ENCODE measurements at places on chromosomes 7 and 10. TPM values are rescaled to one million over a fixed set of nuclear protein-coding genes. Genes with fewer than 3 reads are reported as not detected.

NHLRC2 gene
- 4.3 TPM for polyA plus RNA-seq

- DNase-seq = no peak
Measured at GRCh38 chr7:15757041-15758000, 70.8 kb upstream of the MEOX2 start.

VWDE gene
- polyA plus RNA-seq = 2.5 TPM

GRCh38 chr7:41629711-41630111 lies 73.2 kb downstream of the INHBA start:
- DNase-seq = no peak

GRCh38 chr7:1679326-1679965 lies 9.4 kb downstream of the ELFN1 start:
- no peak for DNase-seq

FAM131B gene
- 0.09 TPM for polyA plus RNA-seq

NOS3 gene
- polyA plus RNA-seq = 12.5 TPM

PLEKHS1 gene
- 17.2 TPM for polyA plus RNA-seq

DNA sequence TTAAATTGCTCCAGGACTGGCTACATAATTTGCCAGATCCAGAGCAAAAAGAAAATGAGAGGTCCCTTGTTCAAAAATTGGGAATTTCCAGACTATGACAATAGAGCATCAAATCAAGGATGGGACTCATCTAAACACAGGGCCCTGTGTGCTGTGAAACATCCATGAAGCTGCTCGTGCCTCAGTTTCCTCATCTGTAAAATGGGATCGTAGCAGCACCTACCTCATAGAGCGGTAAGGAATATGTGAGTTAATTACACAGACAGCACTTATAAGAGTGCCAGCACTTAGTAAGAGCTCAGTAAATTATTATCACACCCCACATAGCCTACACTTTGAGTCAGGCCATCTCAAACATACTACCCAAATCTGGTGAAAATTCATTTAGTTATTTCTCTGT lies 135.9 kb upstream of the RHEB start:
- no peak for DNase-seq

- no peak for DNase-seq
Measured at GRCh38 chr10:24418532-24418931, 209.6 kb downstream of the KIAA1217 start.

- DNase-seq = no peak
Measured at GRCh38 chr7:29607889-29608288, 44.3 kb downstream of the PRR15 start.

GRCh38 chr10:116848944-116849247 lies 403 bp upstream of the ENO4 start:
- peak; percentile 17 for DNase-seq

FAM221A gene
- polyA plus RNA-seq = 13.0 TPM

GRCh38 chr10:132938472-132939339 lies 3.7 kb downstream of the CFAP46 start:
- DNase-seq = no peak

DNA sequence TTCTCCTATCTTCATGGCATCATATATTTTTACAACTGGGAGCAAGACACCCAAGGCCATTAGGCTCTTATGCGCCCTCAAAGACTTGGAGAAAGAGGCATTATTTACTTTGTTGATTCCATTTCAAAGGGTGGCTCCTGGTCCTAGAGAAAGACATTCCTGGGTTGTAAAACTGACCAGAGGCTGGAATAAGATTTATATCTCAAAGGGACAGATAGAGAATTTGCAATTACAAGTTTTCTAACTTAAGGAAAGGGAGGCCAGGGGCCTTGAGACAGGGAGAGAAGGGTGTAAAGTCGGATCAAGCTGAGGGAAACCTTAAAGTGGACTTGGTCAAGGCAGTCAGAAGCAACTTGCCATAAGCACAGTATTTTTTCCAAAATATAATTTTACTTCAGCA lies 1086.0 kb downstream of the SORCS3 start:
- DNase-seq = no peak

GRCh38 chr10:125064681-125065492 lies 95.5 kb downstream of the CTBP2 start:
- no peak for DNase-seq

DNA sequence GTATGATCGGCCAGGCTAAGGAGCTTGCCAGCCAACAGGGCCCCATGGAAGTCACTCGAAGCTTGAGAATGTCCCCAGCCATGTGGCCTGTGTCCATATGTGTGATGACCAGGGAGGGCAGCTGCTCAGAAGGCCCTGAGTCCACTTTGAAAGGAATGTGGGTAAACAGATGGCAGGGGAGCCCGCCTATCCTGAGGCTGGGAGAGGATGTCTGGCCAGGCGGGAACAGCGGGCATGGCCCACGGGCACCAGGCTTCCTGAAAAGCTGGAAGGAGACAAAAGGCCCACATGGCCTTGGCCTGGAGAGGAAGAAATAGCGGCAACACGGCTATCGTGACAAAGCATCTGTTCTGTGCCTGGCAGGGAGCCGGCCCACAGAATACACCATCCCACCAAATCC lies 137.9 kb upstream of the PPIF start:
- no peak for DNase-seq

DNA sequence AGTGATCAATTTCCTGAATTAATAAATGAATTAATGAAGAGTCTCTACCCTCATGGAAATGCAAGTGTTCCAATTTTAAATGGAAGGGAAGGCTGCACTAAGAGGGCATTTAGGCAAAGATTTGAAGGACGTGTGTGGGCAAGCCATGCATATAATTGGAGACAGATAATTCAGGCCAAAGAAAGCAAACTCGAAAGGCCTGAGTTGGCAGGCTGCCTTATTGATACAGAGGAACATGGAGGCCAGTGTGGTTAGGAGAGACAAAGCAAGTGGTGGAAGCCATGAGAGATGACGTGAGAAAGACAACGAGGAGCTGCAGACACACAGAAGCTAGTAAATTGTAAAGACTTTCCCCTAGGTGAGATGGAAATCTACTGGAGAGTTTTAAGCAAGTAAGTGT lies 15.4 kb upstream of the PCLO start:
- no peak for DNase-seq

DNA sequence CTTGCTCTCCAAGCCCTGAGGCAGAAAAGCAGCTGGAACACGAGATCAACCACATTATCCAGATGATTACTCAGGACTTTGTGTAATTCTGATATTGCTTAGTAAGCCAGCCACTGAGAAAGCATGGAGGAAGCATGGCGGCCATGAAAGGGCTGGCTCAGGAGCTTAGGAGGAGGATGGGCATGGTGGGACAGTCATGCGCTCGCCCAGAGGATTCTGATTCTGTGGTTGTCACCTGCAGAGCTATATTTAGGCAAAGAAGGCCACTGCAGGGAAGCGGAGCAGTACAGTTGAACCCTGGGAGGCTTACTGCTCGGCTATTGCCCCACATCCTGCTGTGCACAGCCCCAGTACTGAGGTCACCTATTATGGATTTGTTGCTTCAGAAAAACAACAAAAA lies 128.8 kb upstream of the DNAJB12 start:
- DNase-seq = no peak

DNA sequence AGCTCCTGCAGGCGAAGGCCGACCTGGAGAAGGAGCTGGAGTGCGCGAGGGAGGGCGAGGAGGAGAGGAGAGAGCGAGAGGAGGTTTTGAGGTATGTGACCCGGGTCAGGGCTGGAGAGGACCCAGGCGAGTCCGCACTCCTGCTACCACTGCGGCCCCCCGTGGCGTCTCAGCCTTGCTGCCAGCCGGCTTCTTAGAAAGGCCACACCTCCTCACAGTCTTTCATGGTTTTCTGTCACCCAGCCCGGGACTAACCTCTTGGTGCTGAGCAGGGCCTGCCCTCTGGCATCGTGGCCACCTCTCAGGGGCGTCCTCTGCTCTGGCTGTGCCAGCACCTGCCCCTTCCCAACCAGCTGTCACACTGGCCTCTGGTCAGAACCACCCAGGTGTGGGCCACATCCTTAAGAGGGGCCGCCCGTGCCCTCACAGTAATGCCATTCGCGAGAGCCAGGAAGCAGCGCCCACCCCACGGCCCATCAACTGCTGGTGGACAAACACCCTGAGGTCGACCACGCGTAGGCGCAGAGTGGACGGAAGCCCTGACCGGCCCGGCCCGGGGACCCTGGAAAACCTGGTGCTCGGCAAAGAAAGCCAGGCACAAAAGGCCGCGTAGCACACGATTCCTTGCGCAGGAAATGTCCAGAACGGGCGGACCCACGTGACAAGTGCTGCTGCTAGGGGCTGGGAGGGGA lies 34.4 kb downstream of the IQCE start:
- DNase-seq = no peak

DNA sequence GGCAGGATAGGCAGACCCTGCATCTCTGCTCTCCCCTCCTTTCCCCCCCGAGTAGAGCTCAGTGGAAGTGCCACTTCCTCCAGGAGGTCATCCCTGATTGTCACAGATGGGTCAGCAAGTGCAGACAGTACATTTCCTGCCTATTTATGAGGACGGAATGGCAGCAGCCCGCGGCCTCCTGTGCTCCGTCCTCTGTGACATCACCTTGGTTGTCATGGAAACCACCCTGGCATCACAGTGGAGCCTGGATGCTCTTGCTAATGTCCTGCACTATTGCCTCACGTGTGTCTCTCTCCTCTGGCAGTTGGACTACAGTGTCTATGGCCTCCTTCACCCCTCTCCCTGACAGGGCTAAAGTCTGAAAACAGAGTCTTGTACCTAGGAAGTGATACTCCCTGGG lies 148.6 kb downstream of the SH3PXD2A start:
- DNase-seq = no peak

ACTA2 gene
- polyA plus RNA-seq = 58.0 TPM

CRYGN gene
- 0.07 TPM for polyA plus RNA-seq

THAP5 gene
- 6.4 TPM for polyA plus RNA-seq

DNA sequence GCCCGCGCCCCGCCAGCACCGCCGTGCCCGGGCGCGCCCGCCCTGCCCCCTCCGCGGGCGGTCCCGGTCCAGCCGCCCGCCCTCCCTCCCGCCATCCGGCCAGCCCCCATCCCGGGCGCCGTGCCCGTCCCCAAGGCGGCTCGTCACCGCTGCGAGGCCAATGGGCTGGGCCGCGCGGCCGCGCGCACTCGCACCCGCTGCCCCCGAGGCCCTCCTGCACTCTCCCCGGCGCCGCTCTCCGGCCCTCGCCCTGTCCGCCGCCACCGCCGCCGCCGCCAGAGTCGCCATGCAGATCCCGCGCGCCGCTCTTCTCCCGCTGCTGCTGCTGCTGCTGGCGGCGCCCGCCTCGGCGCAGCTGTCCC lies at the start of gene HTRA1:
Gene HTRA1 (plus strand): TSS at position 187 of the 362 bp plus-strand sequence. CDS start 100 bp downstream, at position 287.
- DNase-seq = peak; percentile 64

DNA sequence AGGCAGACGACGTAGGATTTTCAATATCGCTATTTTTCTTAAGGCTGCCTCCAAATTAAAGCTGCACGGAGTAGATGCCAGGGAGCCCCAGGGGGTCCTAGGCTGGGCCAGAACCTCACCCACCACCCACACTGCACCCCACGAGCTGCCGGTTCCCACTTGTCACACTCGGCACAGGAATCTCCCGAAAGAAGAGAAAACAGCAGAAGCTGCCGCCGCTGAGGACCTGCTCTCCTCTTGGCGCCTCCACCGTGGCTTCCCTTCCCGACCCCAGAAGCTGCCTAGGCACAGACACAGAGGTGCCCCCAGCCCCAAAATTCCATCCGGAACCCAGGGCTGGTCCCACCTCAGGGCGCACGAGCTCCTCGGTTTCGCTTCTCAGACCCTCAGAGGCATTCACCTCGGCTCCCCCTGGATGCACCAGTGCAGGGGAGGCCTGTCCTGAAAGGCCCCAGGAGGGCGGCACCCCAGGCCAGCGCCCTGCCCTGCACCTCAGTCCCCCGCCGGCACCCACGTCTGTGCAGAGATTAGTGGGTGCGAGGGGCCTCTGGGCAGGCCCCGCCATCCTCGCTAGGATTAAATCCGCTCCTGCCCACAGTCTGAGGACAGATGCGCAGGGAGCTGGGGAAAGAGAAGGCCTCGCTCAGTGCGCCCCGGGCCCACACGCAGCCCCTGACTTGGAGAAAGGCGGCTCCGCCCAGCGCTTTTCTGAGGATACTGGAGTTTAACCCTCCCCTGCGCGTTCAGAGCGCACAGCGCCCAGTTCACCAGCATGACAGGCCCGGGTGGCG lies 99.2 kb downstream of the PTPRN2 start:
- DNase-seq = no peak

DNA sequence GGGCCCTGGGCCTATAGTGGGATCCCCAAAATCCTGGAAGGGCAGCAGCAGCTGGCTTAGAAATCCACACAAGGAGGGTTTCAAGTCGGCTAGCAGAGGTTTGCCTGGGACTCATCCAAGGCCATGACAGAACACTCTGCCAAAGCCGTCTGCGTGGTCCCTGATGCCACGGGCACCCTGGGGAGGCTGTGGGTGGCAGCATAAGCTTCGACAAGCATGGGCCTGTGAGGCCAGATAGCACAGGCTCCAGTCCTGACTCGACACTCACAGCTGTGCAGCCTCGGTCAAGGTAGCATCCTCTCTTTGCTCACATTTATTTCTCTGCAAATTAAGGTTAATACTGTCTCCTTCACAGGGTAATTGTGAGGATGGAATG lies 138.3 kb downstream of the JCAD start:
- DNase-seq = no peak

DNA sequence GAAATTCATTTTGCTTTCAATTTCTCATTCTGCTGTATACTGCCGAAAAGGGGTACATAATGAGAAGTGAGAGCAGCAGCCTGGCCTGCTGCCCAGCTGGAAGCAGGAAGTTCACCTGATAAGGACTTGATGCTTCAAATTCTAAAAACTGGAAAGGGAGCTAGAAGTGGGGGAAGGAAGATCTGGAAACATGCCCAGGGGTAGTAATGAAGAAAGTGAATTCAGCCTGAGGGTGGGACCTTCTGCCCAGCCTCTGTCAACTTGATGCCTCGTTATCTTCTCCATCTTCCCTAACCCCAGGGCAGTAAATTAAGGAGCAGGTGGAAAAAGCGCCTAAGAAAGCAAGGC lies 69.4 kb downstream of the ARMH3 start:
- no peak for DNase-seq

DNA sequence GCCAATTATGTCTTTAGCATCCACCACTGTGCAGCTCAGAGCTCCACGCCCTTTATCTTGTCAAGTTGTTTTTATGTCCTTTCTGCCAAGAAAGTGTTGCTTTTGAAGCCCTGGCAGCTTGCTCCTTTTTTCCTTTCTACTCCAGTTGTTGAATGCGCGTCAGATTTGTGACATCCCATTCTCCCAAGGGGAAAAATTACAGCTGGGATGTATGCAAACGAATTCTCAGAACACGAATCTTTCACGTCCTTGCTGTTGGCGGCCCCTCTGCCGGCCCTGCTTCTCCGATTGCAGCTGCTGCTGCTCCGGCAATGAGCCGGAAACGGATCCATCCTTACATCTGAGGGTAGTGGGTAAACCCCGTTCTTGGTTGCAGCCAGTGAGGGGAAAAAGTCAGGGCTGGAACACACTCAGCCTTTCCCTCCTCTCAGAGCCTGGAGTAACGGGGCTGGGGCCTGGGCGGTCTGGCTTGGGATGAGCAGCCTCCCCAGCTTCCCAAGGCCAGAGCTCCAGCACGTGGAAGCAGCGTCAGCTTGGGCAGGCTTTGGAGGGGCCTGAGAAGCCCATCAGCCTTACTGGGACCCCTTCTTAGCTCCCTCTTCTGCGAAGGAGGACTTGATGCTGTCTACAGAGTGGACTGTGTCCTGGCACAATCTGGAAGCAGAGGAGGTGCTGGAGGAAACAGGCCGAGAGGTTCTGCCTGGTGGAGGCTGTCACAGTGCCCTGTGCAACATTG lies 79.0 kb upstream of the CHST15 start:
- DNase-seq = no peak
